ENCODE measurements at places on chromosomes 3 and 15.
A peak's percentile ranks its signal among the peaks of the same experiment; 100 is the strongest.

DNA sequence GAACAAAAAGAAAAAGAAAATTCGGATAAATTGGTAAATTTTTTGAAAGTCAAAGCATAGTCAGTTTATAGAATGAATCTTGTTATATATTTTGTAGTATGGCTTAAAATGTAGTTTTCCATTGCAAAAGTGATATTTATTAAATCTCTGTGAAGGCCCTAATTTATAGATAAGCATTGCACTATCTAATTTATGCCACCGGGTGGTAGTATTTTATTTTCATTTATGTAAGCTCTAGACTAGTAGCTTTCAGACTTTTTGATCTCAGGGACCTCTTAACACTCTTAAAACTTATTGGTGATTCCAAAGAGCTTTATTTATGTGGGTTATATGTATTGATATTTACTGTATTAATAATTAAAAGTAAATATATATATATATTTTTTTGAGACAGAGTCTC is 133.9 kb upstream of the LRRFIP2 start:
- DNase-seq = peak; percentile 29

GRCh38 chr3:50122661-50123391 is 32.3 kb upstream of the SEMA3F start:
- DNase-seq = peak; percentile 86

DNA sequence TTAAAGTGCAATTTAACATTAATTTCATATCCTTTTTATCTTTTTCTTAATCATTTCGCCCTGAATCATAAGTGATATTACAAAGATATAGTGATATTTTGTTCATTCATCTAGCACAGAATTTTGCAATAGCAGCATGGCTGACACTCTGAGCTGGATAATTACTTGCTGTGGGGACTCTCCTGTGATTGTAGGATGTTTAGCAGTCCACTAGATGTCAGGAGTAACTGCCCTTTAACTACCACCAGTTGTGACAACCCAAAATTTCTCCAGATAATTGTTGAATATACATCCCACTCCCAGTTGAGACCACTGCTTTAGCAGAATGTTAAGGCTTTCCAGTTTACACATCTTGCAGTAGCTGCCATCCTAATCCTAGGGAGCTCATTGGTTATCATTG is 196.8 kb upstream of the MBNL1 start:
- peak; percentile 66 for DNase-seq

- no peak for DNase-seq
Observed at GRCh38 chr15:75143738-75144334, 57.8 kb upstream of the C15orf39 start.

DNA sequence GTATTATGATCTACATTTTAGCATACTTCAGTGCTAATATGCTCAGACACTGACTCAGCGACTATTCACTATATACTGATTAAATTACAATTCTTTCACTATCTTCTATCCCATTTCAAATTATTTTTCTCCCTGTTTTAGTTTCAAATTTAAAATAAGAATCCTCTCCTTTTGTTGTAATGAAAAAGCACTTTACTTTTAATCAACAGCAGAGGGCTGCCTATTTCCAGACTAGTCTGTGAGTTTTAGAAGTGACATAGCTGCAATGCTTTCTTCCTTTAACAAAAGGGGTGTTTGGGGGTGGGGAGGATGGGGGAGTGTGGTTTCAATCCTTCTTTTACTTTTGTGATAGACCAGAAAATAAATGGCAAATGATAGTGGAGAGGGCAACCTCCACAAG is 2.4 kb downstream of the NEDD4 start:
- no peak for DNase-seq

DNA sequence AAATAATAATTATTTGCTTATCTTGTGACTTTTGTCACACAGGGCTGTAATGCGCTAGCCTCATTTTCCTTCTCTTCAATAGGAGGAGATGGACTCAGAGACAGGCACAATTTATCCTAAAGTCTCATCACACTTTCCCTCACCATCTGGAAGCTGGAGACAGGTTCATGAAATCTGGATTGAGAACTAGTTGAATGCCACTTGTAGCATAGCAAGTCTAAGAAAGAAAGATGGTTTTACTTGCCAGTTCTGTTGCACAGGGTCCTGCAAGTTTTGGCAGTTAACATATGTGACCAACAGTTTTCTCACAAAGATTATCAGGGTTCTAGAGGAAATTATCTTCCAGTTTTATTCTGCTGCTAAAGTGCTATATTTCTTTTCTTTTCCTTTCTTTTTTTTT is 9.0 kb upstream of the ZSCAN2 start:
- no peak for DNase-seq

DNA sequence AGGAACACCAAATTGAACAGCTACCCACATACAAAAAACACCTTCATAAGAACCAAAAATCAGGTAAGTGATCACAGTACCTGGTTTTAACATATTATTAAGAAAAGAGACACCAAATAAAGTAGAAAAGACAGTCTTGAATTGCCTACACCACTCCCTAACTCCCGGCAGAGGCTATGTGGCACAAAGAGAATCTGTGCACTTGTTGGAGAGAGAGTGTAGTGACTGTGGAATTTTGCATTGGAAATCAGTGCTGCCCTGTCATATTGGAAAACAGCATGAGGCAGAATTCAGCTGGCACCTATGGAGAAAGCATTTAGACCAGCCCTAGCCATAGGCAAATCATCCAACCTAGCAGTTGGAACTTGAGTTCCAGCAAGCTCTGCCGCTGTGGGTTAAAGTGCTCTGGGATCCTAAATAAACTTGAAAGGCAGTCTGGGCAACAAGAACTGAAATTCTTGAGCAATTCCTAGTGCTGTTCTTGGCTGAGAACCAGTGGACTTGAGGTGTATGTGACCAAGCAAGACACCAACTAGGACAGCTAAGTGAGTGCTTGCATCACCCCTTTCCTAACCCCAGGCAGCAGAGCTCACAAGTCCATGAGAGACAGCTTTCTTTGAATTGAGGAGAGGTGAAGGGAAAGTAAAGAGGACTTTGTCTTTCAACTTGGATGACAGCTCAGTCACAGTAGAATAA is 969.6 kb upstream of the ALCAM start:
- no peak for DNase-seq

DNA sequence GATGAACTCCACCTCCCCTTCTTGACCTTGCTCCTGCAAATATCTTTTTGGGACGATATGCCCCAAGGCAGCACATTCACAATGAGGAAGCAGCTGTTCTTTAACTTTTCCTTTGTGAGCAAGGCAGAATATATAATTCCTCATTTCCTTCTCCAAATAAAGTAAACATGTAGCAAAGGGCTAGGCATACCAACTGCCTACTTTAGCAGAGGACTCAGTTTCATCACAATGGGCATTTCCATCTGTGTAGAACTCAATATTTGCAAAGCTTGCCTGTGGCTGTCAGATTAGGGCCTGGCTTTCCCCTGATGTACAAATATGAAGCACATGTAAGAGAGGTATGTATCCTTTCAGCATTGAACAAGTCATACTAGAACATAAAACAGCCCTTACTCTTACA is 366.9 kb downstream of the RSL24D1 start:
- no peak for DNase-seq

GRCh38 chr3:23094890-23095462 is 108.2 kb upstream of the UBE2E2 start:
- DNase-seq = no peak

Measured in osteoblast (primary cell).